Mesothelial cell of epicardium (in vitro differentiated cells): ENCODE measurements at places on chromosomes 13 and 19.

DNA sequence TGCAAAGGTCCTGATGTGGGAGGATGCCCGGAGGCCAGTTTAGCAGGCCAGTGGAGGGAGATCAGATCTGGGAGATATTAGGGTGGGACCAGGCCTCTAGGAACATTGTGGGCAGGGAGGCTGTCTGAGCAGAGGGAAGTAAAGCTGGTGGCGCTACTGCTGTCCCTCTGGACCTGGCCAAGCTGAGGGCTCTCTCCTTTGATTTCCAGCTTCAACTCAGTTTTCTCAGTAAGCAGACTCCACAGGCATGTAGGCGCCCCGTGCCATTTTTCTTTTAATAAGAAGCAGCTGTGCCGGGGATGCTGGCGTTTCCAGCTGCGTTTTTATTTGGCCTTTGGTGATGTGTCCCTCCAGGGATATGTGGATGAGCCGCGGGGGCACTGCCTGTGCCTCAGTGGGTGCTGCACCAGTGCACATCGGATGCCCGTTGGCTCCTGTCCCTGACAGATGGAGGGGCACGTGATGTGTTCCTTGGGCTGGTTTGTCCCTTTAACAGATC, 6.7 kb downstream of the DNM2 start:
- no peak for DNase-seq

DNA sequence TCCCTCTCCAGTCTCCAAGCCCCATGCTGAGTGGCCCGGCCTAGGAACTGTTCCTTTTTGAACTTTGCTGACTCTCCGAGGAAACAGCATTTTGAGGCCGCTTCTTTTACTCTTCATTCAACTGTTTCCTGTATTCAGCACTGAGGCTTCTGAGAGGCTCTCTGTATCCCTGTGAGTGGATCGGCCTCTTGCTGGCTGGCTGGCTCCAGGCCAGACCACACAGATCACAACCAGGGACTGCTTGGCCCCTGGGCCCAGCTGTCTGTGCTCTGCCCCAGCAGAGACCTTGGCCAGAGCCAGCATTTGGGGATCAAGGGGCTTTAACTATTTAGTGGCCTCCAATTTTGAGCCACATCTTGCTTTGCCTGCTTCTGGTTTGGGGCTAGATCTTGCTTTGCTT, 75.6 kb upstream of the KL start:
- DNase-seq: no peak

DNA sequence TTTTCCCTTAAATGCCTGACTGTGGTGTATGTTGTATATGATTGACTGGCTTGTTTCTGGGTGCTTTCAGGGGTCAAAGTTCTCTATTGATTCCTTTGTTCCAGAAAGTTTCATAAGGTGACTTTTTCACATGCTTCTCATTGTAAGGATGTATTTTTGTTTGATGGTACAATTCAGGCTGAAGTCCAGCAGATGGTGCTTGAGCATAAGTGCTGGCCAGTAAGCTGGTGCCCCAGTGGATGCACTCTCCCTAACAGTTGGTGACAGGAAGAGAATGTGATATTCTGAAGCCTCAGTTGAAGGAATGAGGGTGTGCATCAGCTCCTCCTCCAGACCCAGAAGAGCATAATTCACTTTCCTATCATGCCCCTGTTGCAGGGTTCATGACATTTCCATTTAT, 1941.6 kb upstream of the PRR20A start:
- DNase-seq: no peak

GRCh38 chr19:11261971-11262839, at the start of gene DOCK6:
TSS of gene DOCK6 (minus strand) at chr19:11262524. CDS start at chr19:11262440, 84 bp downstream.
- no peak for DNase-seq

- DNase-seq: no peak
Measured at GRCh38 chr13:101382701-101383100, 33.6 kb downstream of the NALCN start.

DNA sequence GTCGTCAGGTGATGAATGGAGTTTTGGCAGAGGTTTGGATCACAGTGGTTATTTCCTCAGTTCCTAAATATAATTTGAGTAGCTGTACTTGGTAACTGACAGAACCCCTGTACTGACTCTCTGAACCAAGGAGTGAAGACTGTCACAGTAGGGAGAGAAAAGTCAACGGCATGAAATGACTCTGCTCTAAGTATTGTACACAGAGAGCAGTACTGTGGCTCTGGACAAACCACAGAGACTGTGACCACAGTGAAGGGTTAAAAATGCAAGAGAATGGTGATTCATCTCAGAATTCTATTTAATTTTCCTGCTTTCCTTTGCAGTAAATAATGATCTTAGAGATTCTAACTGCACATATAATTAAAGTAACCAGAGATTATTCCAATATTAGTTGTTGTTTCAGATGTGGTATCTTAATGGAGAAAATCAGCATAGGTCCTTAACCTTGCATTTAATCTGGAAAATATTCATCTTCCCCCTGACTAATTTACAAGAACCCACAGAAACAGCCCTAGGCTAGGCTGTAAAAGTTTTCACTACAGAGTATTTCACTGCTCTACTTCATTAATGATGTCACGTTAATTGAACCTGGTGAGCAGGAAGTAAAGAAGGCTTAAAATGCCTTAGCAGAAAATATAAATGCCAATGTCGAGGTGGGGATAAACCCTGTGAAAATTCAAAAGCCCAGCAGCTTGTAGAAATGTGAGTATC, 221.9 kb downstream of the LIG4 start:
- DNase-seq: no peak

GRCh38 chr13:34864671-34865070, 77.4 kb upstream of the NBEA start:
- DNase-seq: no peak

- DNase-seq: no peak
Measured at GRCh38 chr19:6172074-6172863, 36.8 kb downstream of the ACSBG2 start.

DNA sequence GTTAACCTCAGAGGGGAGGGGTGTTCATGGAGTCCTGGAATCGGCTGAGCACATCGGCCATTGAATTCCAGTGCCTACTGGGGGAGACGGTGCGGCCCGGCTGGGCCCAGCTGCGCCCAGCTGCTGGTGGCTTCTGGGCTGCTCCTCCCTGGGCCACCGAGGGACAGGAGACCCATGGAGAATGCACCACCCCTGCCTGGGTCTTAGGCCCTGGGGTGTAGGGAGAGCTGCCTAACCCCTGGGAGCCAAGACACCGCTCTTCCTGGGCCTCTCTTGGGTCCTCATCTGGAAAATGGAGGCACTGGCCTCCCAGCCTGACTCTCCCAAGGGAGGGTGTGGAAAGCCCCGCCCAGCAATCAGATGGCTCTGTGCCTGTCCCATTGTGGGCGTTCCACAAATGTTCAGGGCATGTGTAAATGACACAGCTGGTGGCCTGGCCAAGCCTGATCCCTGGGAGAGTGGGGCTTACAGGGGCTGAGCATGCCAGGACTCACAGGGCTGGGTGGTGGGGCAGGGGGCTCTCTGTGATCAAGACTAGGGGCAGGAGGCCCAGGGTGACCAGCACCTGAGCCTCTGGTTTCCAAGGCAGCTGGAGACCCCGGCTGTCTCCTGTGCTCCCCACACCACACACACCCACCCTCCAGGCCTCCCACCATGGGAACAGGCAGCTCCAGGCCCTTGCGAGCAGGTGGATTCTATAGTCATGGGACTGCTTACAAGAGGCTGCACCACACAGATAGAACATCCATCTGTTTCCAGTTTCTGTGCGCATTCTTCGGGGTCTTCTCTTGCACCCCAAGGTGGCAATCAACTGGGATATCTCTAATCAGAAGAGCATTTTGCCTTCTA, 150.9 kb downstream of the URI1 start:
- no peak for DNase-seq

DNA sequence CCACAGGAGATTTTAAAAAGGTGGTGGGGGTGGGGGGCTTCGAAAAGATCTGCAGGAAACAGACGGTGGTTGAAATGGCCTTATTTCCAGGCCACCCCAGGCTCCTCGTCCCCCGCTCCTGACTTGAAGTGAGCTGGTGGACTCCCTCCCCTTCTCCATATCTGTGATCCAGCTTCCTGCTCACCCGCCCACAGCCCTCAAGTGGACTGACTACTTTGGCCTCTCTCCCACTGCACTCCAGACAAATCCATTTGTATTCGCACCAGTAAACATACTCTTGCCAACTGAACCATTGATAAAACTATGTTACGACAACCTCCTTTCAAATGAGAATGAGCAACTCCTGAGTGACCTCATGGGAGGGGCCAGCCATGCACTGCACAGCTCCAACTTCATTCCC, 259.5 kb downstream of the COL4A1 start:
- DNase-seq: no peak
